ENCODE measurements at places on chromosomes 5 and 9.
A peak's percentile ranks its signal among the peaks of the same experiment; 100 is the strongest.

DNA sequence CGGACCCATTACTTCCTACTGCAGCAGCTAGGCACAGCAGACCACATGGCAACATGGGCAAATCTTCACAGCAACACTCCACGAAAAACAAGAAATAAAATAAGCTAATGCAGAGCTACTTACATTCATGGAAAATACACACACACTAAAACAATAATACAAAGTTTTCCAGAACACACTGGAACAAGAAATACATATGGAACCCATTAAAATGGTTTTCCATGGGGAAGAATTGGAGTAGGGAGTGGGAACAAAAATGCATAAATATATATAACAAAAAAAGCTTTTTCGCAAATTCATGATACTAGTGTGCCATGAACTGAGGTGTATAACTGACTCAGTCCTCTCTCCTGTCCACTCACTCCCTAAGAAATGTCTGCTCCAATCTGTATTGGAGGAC lies 8.3 kb downstream of the ADAMTS12 start:
- DNase-seq, result no peak

DNA sequence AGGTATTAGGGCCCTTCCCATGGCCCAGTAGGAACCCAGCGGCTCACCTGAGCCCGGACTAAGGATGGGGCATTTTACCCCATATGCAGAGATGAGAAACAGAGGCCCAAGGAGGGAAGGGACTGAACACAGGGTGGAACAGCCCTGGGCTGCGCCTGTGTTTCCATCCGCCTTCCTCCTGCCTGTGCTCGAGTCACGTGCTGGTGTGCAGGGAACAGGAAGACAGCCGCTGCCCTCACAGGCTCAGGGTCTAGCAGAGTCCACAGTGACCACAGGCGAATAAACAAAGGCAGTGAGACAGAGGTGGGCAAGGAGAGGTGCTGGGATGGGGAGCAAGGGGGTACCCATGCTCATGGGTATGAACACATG lies 129.4 kb downstream of the C9orf50 start:
- DNase-seq, result no peak

- DNase-seq, result no peak
These were observed 14.9 kb downstream of the ADAMTS2 start for GRCh38 chr5:179330186-179330900.

GRCh38 chr9:130450344-130451003 lies 5.7 kb downstream of the ASS1 start:
- no peak for DNase-seq

DNA sequence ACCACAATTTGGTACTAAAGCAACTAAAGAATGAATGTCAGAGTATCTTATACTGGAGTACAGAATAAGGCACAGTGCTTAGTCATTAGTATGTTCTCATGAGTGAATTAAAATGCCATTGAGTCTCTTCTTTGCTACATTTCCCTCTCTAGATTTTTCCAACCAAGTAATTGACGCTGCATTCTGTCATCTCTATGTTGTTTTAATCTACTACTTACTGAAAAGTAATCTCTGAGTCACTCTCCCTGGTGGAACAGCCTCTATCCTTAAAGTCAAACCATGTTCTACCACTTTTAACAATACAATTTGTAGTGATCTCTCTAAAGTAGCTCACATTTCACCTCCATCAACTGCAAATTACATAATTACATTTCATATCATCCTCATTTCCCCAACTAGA lies 495.1 kb downstream of the CDH18 start:
- no peak for DNase-seq

DNA sequence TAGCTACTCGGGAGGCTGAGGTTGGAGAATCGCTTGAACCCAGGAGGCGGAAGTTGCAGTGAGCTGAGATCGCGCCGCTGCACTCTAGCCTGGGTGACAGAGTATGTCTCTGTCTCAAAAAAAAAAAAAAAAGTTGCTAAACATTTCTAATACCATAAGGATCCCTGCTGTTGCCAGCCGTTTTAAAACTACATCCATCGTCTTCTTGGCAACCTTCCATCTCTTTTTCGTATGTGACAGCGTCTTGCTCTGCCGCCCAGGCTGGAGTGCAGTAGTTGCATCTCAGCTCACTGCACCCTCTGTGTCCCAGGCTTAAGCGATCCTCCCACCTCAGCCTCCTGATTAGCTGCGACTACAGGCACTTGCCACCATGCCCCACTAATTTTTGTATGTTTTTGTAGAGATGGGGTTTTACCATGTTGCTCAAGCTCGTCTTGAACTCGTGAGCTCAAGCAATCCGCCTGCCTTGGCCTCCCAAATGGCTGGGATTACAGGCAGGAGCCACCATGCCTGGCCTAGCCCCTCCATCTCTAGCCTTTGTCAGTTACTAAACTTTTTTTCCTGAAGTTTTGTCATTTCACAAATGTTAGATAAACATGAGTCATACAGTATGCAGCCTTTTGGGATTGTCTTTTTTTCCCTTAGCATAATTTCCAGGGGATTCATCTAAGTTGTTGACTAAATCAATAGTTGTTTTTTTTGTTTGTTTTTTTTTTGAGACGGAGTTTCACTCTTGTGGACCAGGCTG lies 13.5 kb downstream of the NSD1 start:
- peak; percentile 41 for DNase-seq

GRCh38 chr5:121108725-121109124 lies 644.6 kb downstream of the PRR16 start:
- no peak for DNase-seq

- no peak for DNase-seq
These were observed 44.2 kb downstream of the NKD2 start for GRCh38 chr5:1052641-1053390.

- no peak for DNase-seq
These were observed 81.2 kb downstream of the RAB24 start for GRCh38 chr5:177222269-177222668.

DNA sequence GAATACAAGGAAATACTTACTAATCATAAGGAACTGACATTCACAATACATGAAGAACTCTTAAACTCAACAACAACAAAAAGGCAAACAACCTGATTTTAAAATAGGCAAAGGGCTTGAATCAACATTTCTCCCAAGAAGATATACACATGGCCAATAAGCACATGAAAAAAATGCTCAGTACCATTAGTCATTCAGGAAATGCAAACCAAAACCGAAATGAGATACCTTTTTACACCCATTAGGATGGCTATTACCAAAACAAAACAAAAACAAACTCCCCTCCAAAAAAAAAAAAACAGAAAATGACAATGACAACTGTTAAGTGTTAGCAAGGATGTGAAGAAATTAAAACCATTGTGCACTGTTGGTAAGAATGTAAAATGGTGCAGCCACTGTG lies 104.1 kb upstream of the ZNF462 start:
- no peak for DNase-seq

GRCh38 chr5:132147663-132148062 lies 74.1 kb downstream of the CSF2 start:
- no peak for DNase-seq

DNA sequence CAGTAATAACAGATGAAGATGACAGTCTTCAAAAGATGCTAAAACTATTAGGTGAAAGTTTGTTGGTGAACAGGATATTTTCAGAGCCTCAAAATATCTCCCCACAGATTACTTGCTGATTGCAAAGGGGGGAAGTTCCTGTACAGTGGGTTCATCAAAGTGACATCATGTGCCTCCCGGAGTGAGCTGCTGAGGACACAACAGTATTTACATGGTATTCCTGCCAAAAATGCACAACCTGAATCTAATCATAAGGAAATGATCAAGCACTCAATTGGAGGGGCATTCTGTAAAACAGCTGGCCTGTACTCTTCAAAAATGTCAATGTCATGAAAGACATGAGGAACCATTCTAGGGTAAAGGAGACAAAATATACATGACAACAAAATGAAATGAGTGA lies 18.9 kb upstream of the GLIS3 start:
- DNase-seq, result no peak

GRCh38 chr9:116313638-116314037 lies 160.0 kb downstream of the PAPPA start:
- DNase-seq, result no peak

- DNase-seq, result no peak
These were observed 478.3 kb downstream of the DMRT2 start for GRCh38 chr9:1528456-1528855.

DNA sequence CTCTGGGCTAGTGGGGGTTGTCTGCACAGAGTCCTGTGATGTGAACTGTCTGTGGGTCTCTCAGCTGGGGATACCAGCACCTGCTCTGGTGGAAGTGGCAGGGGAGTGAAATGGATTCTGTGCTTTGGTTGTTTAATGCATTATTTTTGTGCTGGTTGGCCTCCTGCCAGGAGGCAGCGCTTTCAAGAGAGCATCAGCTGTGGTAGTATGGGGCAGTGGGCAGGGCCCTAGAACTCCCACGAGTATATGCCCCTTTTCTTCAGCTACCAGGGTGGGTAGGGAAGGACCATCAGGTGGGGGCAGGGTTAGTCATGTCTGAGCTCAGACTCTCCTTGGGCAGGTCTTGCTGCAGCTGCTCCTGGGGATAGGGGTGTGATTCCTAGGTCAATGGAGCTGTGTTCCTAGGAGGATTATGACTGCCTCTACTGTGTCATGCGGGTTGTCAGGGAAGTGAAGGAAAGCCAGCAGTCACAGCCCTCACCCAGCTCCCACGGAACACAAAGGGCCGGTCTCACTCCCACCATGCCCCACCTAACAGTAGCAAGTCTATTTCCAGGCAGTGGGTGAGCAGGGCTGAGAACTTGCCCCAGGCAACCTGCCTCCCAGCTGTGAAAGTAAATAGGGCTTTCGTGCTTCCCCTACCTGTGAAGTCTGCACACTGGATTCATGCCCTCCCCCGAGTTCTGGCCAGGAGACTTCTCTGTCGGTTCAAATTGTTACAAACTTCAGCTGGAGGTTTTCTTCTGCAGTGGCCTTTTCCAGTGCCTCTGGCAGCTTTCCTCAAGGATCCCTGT lies 25.7 kb upstream of the FAM81B start:
- DNase-seq, result no peak

GRCh38 chr9:107626118-107626517 lies 136.5 kb upstream of the KLF4 start:
- DNase-seq, result no peak

GRCh38 chr5:105392710-105393149 lies 1830.1 kb upstream of the NUDT12 start:
- no peak for DNase-seq

DNA sequence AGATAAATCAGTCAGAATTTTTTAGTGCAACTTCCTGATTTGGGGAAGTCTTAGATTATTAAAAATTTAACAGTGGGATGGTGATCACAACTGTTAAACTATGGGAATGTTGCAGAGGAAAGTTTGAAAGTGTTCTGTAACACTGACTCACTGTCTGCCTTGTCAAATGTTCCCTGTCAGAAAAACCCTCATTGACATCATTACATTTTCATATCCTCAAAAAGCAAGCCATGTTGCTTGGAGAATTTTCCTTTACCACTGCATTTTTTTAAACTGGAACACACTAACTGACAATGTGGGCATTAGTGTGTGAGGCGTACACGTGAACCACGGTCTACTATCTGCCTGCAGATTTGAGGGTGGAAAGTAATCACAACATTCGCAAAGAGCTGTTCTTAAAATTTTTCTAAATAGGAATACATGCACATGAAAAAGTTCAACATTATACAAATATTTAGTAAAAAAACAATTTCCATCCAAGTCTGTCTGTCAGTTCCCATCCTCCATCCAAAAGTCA lies 28.6 kb upstream of the IL7R start:
- no peak for DNase-seq

DNA sequence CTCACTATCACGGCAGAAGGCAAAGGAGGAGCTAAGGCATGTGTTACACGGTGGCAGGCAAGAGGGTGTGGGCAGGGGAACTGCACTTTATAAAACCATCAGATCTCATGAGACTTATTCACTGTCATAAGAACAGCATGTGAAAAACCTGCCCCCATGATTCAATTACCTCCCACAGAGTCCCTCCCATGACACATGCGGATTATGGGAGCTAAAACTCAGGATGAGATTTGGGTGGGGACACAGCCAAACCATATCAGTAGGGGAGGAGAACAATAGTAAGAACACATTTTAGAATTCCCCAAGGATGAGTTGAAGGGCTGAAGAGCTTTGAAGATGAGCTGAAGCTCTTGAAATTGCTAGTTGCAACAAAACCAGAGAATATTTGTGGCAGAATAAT lies 287.9 kb downstream of the SMARCA2 start:
- no peak for DNase-seq

GRCh38 chr9:26369093-26369492 lies 523.5 kb downstream of the CAAP1 start:
- no peak for DNase-seq

GRCh38 chr5:78497573-78498533 lies 137.4 kb downstream of the SCAMP1 start:
- DNase-seq, result no peak

GRCh38 chr5:2149195-2149539 lies 266.4 kb upstream of the IRX4 start:
- no peak for DNase-seq

GRCh38 chr9:70060148-70060882 lies 16.7 kb downstream of the MAMDC2 start:
- no peak for DNase-seq

DNA sequence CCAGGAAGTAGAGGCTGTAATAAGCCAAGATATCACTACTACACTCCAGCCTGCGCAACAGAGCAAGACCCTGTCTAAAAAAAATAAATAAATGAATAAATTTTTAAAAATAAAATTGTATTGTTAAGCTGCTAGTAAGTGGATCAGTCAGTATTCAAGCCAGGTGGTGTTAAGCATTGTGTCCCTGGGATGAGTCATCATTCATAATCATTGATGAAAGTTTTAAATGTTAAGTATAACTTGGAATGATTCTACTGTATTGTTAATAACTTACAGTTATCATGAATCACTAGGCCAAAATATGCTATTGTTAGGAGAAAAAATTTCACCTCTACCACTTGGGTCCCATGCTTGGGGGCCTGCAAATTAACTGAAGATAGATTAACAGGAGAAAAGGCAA lies 38.2 kb downstream of the MED10 start:
- no peak for DNase-seq

DNA sequence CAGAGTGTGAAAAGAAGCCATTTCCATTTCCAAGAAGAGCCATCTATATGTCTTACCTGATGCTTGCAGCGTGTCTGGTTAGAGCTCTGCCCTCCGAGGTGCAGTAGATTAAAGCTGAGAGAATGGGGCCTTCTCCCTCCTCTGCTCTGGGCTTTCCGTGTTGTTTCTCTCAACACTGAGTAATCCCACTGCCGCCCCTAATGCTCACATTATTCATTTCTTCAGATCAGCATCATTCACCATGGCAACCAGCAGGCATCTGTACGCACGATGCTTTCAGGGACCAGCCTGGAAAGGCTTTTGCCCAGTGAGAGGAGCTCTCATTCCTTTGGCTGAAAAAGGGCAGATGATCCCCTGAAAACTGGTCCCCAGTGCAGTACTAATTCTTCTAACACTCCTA lies 79.6 kb downstream of the CYFIP2 start:
- DNase-seq, result no peak

GRCh38 chr5:175387144-175387543 lies 56.8 kb downstream of the DRD1 start:
- no peak for DNase-seq

- DNase-seq, result no peak
These were observed 15.1 kb upstream of the CSNK1G3 start for GRCh38 chr5:123496892-123497291.

- peak; percentile 66 for DNase-seq
These were observed 764 bp downstream of the CAMLG start for GRCh38 chr5:134738963-134739661.

All from activated effector memory CD4-positive, alpha-beta T cell treated with anti-CD3 and anti-CD28 coated beads, Interleukin-2, amount 50 U/mL, for 16 hours (primary cell).